ENCODE measurements at places on chromosomes 4 and X.

- no peak for DNase-seq
These were observed 46.9 kb downstream of the KIF4A start for GRCh38 chrX:70336767-70337166.

DNA sequence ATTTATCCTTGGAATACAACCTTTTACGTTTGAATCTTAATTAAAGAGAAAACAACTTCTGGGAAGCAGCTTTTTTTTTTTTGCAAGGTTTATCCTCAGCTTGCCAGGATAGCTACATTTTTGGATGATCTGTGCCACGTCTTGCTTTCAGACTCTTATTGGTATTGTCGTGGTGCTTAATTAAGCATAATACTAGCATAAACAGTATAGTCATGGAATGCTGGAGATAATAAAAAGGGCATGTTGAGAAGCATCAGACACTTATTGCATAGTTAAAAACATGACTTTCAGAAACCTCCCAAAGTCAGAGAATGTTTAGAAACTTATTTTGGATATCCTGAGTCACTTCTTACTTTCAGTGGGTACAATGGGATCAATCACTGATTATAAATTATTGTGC, 77.0 kb downstream of the PALLD start:
- no peak for DNase-seq

- peak; percentile 6 for DNase-seq
These were observed 172.2 kb downstream of the PPARGC1A start for GRCh38 chr4:23717528-23718248.

- no peak for DNase-seq
These were observed 4.6 kb downstream of the RAB33A start for GRCh38 chrX:130176354-130176776.

- DNase-seq = no peak
These were observed 732.7 kb upstream of the POU3F4 start for GRCh38 chrX:82775426-82775825.

- no peak for DNase-seq
These were observed 14.7 kb downstream of the DCK start for GRCh38 chr4:71008196-71008595.

- DNase-seq = no peak
These were observed 4.2 kb upstream of the SRPK3 start for GRCh38 chrX:153776611-153777045.

GRCh38 chr4:145525291-145525740, 43.7 kb downstream of the SMAD1 start:
- DNase-seq = peak; percentile 47

DNA sequence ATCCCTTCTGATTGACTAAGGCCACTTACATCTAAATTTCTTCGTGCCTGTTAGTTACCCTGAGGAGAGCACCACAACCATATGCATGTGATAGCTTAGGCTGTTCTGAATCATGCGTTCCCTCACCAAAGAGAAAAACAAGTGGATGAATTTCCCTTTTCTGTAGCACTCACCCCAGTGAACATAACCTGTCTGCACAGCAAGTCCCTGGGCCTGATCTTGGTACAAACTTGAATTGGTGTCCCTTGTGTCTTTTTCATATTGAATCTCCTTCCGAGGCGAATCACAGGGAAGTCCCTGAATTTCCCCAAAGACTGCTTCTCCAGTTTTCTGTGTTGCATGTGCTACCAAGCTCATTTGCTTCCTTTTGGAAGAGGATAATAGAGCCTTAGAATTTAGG, 100.4 kb downstream of the KLHL8 start:
- no peak for DNase-seq

DNA sequence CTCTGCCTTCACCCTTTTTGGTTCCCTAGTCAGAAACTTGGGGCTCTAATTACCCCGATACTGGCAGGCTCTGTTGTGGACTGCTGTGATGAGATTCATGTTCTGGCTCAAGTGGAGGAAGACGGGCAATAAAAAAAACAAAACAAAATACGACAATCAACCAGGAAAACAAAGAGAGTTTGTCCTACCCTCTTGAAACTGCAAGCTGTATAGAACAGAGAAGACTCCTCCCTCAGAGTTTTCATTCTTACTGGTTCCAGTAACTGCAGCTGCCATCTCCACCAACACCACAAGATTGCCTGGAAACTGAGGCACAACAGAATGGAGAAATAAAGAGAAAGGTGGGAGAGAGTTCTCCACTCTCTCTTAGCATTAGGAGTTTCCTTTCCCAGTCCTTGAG, 11.1 kb upstream of the IL1RAPL1 start:
- no peak for DNase-seq

- peak; percentile 69 for DNase-seq
These were observed 47.5 kb downstream of the PKD2 start for GRCh38 chr4:88054901-88055300.

GRCh38 chr4:30763321-30763727, 43.2 kb downstream of the PCDH7 start:
- no peak for DNase-seq

DNA sequence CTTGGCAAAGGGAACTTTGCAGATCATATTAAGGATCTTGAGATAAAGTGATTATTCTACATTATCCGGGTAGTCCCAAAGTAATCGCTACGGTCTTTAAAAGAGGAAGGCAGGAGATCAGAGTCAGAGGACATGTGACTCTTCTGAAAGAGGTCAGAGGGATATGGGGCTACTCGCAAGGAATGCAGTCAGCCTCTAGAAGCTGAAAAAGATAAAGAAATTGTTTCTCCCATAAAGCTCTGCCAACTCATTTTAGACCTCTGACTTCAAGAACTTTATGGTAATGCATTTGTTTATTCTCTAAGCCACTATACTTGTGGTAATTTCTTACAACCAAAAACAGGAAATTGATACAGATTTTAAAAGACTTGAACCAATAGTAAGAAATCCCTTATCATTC, 48.6 kb downstream of the NPY5R start:
- no peak for DNase-seq

DNA sequence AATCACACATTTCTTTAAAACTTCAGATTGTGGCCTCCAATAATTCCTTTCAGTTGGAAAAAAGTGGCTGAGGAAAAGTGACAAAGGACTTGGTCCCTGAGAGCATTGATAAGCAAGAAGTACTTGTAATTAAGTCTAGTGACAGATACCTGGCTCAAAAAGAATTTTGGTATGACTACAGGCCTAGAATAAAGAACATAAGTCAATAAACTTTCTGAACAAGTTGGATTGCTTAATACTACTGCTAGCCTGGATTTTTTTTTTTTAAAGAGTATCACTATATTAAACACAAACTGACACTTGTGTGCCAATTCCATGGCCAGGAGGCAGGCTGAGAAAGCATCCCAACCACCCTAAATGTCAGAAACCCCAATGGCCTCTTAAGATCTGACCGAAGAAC, 49.3 kb upstream of the PDGFC start:
- no peak for DNase-seq

- no peak for DNase-seq
These were observed 129.0 kb downstream of the AMMECR1 start for GRCh38 chrX:110188701-110189558.

DNA sequence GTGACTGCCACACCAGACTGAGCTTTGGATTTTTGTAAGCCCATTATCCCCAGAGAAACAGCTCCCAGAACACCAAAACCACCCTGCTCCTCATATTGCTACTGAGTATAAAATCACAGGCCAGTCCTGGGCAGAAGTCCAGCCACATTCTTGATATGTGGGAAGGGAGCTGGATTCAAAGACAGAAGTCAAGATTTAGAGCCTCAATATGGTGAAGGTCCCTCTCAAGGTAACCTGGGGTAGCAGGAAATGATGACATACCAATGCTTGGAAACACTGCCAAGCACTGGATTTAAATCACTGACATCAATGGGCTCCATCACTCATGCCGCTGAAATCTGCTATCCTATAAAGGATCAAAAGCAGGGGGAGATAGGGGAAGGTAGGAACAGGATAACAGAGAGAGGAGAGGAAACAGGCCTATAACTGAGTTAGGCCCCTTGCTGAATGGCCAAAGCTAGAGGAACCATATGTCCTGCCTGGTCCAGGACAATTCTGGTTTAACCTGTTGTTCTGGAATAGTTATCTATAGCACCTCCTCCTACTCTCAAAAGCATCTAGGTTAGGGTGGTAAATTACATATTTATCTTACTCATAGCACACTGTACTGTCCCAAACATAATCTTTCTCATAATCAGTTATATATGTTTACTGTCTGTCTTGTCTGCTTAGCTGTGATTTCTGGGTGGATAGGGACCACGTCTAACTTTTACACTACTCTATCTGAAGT, 83.7 kb upstream of the NHS start:
- no peak for DNase-seq

DNA sequence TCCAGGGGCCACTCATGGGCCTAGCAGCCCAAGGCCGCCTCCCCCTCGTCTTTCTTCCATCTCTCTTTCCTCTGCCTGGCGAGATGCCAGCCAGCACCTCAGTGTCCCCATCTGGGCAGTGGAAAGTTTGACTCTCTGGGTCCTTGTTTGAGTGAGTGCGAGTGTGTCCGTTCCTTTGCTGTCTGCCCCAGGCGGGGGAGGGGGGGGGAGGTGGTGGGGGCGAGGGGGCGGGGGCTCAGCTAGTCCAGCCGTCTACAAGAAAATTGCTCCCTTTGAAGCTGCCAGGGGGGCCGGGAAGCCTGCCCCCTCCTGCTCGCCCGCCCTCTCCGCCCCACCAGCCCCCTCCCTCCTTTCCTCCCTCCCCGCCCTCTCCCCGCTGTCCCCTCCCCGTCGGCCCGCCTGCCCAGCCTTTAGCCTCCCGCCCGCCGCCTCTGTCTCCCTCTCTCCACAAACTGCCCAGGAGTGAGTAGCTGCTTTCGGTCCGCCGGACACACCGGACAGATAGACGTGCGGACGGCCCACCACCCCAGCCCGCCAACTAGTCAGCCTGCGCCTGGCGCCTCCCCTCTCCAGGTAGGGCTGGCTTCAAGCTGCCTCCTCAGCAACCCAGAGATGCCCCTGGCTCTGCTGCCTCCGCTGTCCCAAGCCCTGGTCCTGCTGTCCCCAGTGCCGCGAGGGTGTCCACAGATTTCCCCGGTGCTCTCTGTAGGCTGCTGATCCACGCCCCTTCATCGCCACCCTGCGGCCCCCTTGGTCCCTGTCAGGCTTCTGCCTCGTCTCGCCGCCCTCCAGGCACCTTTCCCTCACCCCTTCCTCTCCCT, at the start of gene BGN:
TSS of gene BGN (plus strand) at position 440 of the 821 bp plus-strand sequence. CDS start 9,652 bp downstream, outside the sequence.
- DNase-seq = peak; percentile 68

DNA sequence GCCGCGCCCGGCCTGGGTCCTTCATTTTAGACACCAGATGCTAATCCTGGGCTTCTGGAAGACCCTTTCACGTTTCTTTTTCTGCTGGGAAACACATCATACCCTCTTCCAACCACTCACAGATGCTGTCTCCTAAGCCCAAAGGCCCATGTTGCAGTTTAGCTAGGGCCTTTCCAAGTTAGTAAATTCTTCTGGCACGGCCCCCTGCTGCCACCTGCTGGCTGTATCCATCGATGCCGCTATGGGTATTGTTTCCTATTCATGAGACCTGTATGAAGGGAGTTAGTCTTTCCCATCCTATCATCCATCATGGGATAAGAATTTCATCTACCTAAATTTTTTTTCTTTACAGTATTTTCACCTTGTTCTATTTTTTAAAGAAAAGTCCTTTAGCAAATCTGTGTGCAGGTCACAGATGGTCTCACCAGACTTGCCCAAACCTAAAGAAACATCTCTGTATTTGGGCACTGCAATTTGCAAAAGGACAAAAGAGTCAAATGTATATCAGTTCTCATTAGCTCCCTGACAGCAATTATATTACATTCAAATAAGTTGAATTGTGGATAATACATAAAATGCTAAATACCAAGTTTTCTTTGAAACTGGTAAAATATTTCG, 37.8 kb upstream of the SLC9A7 start:
- peak; percentile 77 for DNase-seq

GRCh38 chr4:17595471-17596005, 18.5 kb downstream of the LAP3 start:
- DNase-seq = no peak

- no peak for DNase-seq
These were observed 355.0 kb upstream of the EMCN start for GRCh38 chr4:100872811-100873210.

DNA sequence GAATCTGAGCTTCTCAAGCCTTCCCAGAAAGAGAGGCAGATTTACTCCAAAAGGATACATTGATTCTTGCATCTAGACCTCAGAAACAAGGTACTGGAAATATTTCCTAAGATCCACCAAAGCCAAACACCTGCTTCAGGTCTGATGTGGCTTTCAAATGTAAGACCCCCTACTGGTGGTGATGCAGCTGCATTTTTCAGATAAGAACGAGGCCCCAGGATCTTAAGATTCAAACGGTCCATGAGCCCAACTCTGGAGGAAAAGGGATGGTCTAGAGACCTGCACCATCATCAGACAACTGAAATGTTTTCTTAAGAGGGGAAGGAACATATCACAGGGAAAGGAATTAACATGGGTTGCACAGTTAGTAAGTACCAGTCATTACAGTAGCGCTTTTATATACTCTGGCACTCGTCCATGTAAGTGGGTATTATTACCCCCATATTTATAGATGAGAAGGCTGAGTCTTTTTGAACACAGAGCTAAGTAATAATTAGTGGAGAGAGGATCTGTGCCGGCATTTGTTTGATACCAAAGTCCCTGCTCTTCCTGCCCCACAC, 73.7 kb downstream of the LEF1 start:
- DNase-seq = no peak

- no peak for DNase-seq
These were observed 1.1 kb downstream of the PJA1 start for GRCh38 chrX:69163936-69164741.

GRCh38 chr4:137693641-137694040, 161.3 kb upstream of the PCDH18 start:
- peak; percentile 51 for DNase-seq

GRCh38 chr4:3121596-3121995, 47.1 kb downstream of the HTT start:
- DNase-seq = no peak

DNA sequence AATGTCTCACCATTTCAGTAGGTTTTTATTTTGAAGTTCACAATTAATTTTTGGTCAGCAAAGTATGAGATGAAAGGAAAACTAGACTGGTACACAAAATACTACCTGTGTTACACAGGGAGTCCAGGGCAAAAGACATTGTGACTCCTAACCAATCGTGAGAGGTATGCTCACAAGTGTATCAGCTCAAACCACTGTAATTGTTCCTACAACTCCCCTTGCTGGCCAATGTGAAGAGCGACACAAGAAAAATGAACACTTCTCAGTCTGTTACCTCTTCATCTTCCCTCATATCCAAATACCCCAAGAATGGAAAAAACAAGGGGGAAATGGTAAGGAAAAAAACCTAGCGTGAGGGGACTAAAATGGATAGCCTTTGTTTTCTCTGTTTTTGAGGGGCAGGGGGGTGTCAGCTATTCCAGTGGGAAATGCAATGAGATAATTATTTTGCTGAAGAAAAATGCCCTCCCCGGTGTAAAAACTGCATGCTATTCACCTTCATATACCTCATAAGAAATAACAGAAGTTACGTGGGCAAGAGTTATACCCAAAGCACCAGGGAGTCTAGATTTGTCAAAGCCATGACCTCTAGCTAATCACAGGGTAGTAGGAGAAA, 30.6 kb upstream of the NSUN7 start:
- peak; percentile 72 for DNase-seq
